ENCODE measurements at places on chromosomes 13 and 19.
A peak's percentile ranks its signal among the peaks of the same experiment; 100 is the strongest.

- peak; percentile 36 for DNase-seq
Measured at GRCh38 chr19:57002710-57003109, 117.1 kb upstream of the USP29 start.

DNA sequence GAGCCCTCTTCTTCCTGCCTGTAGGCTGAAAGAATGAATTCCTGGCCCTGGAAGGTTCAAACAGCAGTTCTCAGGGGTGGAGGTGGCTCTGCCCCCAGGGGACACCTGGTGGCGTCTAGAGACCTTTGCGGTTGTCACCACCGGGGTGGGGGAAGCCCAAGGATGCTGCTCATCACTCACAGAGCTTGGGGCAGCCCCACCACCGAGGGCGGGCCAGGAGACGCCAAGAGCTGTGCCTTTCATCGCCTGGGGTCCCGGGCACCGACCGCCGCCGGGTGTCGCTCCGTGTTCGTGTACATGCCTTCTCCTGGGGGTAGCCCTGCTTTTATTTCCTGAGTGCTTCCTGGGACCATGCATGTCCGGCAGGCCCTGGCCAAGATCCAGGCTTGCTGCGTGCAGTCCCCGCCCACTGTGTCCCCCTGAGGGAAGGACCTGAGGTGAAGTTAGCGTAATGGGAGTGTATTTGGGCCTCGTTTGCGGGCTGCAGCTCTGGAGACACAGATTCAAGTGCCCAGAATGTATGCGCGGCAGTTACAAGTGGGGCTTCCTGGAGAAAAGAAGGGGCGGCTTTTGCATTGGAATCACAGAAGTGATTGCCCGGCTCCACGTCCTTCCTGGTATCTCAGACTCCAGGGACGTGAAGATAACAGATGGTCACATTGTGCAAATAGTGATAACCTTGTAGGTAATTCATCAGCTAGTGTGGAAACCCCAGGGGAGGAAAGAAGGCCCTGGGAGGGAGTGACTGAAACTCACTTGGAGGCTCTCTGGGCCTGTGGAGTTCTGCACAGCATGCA is 7.8 kb downstream of the DOT1L start:
- no peak for DNase-seq

GRCh38 chr13:75365724-75366173 is 116.2 kb downstream of the TBC1D4 start:
- DNase-seq = no peak

- no peak for DNase-seq
Measured at GRCh38 chr13:108272333-108272732, 2.8 kb downstream of the TNFSF13B start.

DNA sequence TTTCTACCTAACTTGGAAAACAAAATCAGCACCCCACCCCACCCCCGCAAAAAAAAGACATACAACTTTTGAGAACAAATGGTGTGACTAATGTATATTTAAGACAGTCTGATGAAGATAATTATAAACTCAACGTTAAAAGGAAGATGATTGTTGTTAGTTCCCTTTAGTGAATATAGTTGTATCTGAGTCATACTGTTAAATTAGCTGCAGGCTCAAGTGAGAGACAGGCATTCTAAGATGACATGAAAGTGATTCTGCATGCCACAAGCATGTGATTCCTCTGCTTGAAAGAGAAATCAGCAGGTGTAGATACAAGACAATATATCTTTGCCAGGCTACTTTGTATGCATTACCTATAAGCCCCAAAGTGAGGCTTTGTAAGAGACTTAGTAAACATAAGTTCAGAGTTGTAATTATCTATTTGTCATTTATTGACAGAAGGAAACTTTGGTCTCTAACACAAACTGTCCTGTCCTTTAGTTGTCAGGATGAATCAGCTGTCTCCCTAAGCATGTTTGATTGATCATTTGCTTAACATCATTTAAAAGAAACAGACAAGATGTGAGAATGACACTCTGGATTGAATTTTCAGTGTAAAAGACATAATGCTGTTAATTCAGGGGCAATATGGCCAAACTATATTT is 319.4 kb upstream of the HTR2A start:
- DNase-seq = no peak

- no peak for DNase-seq
Measured at GRCh38 chr13:47548294-47548840, 452.7 kb downstream of the SUCLA2 start.

DNA sequence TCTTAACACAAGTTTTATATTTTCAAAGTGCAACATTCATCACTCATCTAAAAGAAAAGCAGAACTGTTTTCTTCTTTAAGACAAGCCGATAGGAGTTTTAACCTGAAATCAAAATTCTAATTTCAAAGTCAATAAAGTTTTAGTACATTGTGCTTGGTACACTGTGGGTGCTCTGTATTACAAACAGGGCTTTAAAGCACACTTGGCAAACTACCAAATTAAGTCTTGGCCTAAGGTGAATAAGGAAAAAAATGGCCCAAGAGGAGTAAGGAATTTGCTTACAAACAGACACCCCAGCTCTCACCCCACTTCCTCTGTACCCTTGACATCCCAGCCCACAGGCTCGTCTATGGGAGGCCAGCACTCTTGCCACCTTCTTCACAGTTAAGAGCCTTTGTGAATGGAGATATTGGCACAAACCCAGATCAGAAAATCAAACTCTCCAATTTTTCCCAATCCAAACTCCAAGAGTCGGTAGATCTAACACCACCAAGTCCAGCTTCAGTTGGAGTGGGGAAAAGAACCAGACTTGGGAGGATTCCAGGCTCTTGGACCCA is 66.0 kb downstream of the ABCC4 start:
- DNase-seq = no peak

- no peak for DNase-seq
Measured at GRCh38 chr13:43558939-43559338, 227.8 kb downstream of the ENOX1 start.

GRCh38 chr13:88285329-88285728 is 614.2 kb downstream of the SLITRK5 start:
- no peak for DNase-seq

GRCh38 chr19:48804496-48804895 is 6.3 kb downstream of the BCAT2 start:
- no peak for DNase-seq

DNA sequence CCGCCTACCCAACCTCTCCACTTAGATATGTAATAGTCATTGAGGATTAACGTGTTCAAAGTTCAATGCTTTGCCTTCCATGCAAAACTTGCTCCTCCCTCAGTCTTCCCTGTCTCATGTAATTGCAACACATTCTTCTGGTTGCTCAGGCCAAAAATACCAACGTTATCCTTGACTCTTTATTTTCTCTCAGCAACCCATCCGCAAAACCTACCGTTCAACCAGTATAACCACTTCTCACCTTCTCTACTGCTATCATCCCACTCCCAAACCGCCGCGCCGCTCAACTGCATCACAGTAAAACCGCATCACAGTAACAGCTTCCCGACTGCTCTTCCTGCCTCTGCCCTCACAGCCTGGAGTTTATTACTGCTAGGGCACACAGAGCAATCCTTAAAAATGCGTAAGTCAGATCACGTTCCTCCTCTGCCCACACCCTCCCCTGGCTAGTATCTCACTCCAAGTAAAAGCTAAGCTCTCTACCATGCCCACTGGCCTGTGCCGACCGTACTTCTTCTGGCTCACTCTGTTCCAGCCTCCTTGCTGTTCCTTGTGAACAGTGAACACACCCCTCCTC is 8.2 kb downstream of the MTIF3 start:
- DNase-seq = no peak

- DNase-seq = no peak
Measured at GRCh38 chr19:14449321-14449720, 16.2 kb downstream of the PKN1 start.

DNA sequence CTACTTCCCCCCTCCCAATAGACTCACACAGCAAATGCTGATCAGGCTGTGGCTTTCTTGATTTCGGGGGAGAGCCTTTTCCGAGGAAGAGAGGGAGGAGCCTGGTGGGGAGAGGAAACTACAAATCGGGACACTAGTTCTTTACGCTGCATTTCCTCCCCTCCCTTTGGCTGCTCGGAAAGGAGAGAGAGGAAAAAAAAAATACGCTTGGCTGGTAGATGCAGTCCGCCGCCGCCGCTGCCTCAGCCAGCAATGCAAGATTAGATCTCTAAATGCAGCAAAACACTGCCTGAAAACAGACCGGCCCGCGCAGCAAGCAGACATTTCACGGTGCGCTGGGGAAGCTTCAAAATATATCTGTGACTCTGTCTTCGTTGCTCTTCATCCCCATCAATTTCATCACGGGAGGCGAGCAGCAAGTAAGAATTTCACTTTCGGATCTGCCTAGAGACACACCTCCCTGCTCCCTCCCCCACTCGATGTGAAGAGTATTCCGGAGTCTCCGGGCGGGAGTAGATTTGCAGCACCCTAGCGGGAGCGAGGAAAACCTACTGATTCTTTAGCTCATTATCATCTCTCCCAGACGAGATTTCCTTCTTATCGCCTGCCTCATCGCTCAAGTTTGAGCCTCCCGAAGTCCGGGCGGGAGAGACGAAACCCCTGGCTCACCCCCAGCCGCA is at the start of gene PCDH17:
PCDH17 (plus strand) TSS at position 149 of the 680 bp plus-strand sequence. CDS start 803 bp downstream, outside the sequence.
- DNase-seq = peak; percentile 82

GRCh38 chr19:28609944-28610343 is 603.0 kb downstream of the UQCRFS1 start:
- no peak for DNase-seq

- no peak for DNase-seq
Measured at GRCh38 chr19:3483226-3483628, at the start of gene SMIM44. Gene SMIM44 (minus strand): TSS chr19:3483441. CDS start chr19:3483403, 38 bp downstream.

GRCh38 chr13:99218969-99219368 is 18.3 kb downstream of the UBAC2 start:
- no peak for DNase-seq

- DNase-seq = no peak
Measured at GRCh38 chr13:55887561-55887960, 1253.2 kb upstream of the PRR20A start.

- DNase-seq = no peak
Measured at GRCh38 chr13:66367356-66367755, 862.8 kb downstream of the PCDH9 start.

- no peak for DNase-seq
Measured at GRCh38 chr13:58187881-58188280, 556.3 kb downstream of the PCDH17 start.

DNA sequence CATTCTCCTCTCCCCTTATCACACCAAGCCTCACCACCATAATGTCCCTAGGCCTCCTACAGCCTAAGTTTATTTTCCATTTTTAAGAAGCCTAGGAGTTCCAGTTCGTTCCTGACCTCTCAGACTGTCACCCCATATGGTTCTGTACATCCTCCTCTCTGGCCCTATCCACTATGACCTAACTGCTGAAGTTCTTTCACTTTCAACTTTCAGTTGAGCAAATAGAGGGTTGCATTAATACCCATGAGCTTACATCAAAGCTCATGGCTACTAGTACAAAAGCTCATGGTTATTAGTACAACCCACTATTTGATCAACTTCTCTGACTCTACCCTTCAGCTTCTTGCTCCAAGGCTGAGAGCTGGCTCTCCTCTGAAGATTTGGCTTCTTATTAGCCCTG is 72.9 kb downstream of the FGF14 start:
- DNase-seq = no peak

- no peak for DNase-seq
Measured at GRCh38 chr19:35313587-35313986, 15.4 kb upstream of the CD22 start.

DNA sequence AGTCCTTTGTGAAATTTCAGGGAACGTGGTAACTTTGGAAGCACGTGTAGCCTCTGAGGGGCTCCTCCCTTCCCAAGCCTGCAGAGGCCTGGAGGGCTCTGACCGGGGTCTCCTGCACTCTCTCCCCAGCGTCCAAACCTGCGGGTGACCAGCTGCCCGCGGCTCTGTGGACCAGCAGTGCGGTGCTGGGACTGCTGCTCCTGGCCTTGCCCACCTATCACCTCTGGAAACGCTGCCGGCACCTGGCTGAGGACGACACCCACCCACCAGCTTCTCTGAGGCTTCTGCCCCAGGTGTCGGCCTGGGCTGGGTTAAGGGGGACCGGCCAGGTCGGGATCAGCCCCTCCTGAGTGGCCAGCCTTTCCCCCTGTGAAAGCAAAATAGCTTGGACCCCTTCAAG is 2.7 kb upstream of the TPGS1 start:
- DNase-seq = no peak

- DNase-seq = no peak
Measured at GRCh38 chr13:45784755-45785675, 66.5 kb downstream of the SIAH3 start.

DNA sequence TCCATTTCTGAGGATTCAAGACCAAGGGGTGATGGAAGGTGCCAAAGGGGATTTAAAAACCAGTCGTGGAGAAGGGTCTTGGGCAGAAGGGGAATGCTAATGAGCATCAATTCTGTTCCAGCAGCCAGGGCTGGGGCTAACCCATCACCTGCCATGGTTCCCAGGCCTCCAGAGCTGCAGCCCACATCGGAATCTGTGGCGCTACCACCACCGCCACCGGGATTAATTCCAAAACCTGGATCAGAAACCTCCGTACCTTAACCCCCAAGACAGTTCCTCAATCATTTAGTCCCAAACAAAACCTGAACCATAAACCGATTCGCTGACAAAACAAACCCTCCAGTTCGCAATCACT is 583 bp downstream of the ZNF615 start:
- no peak for DNase-seq

- no peak for DNase-seq
Measured at GRCh38 chr13:24491845-24492244, 20.7 kb downstream of the PARP4 start.

DNA sequence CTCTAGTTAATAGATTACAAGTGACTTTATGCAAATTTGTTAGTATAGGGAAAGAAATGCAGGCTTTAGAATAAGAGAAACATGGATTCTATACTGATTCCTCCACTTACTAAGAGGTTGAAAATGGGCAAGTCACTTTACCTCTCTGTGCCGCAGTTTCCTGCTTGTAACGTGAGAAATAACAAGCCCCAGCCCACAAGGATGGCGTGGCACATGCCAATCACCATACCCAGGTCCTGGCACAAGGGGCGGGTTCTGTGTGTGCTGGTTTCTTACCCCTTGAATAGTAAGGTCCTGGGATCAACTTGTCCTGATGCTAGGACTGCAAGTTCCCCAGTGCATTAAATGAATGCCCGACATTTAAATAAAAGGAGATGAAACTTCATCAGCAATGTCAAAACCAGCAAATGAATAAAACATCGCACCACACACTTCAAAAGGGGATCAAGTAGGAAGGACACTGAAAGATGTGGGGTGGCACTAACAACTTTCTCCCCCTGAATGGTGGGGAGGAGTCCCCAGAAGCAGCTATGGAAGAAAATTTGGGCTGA is 7.9 kb upstream of the SIGLEC9 start:
- no peak for DNase-seq

- DNase-seq = no peak
Measured at GRCh38 chr13:51867062-51867461, 5.3 kb downstream of the CCDC70 start.

- no peak for DNase-seq
Measured at GRCh38 chr19:14577885-14578427, 4.9 kb upstream of the CLEC17A start.

- no peak for DNase-seq
Measured at GRCh38 chr19:15393963-15394362, 14.4 kb upstream of the AKAP8 start.

All from left forelimb (tissue), 1 donor.